Activated T-helper 1 cell treated with anti-CD3 and anti-CD28 coated beads, Interleukin-12 subunit alpha, Interleukin-12 subunit beta, Interleukin-2, Interleukin-4 antibody, amounts not matched to agents 30 ng/mL and 10 ng/mL and 1 ng/mL, durations not matched to agents 14 hours and 24 hours and 36 hours (primary cell): ENCODE measurements at places on chromosomes 3 and 15. TPM values are rescaled to one million over a fixed set of nuclear protein-coding genes. Genes with fewer than 3 reads are reported as not detected.

Gene LINGO1
- total RNA-seq = not detected in 2 replicates

Gene NANOGP8
- not detected in 2 replicates for total RNA-seq

Gene IGSF10
- total RNA-seq = not detected in 2 replicates

Gene TBC1D5
- total RNA-seq = 31.4 and 33.8 TPM in 2 replicates

Gene CPNE4
- 0.10 TPM in 1 of 2 replicates, not detected in the other for total RNA-seq

Gene ACY1
- total RNA-seq = 58.0 and 58.5 TPM in 2 replicates

DNA sequence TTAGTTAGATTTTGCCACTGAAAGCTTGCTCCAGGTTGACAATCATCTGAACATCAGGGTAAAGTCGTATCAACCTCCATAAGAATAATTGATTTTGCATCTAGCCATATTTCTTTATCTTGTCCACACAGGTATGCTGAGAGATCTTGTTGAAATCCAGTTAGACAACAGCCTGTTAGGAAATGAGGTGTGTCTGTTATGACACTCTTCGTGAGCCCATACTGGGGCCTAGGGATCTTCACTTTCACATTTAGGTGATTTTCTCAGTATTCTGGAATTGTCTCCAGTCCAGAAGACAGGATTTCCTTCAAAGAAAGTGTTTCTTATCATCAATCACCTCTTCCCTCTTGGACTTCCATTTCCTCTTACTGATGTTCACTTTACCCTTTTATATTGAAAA is 18.1 kb downstream of the DNAJB11 start:
- no peak for DNase-seq

GRCh38 chr3:77933926-77934325 is 894.0 kb downstream of the ROBO2 start:
- DNase-seq = no peak

GRCh38 chr15:27089676-27090075 is 118.7 kb downstream of the GABRG3 start:
- no peak for DNase-seq

- DNase-seq = no peak
Observed at GRCh38 chr15:76003364-76003763, 8.9 kb downstream of the NRG4 start.

GRCh38 chr3:154942827-154943226 is 137.3 kb upstream of the MME start:
- no peak for DNase-seq

DNA sequence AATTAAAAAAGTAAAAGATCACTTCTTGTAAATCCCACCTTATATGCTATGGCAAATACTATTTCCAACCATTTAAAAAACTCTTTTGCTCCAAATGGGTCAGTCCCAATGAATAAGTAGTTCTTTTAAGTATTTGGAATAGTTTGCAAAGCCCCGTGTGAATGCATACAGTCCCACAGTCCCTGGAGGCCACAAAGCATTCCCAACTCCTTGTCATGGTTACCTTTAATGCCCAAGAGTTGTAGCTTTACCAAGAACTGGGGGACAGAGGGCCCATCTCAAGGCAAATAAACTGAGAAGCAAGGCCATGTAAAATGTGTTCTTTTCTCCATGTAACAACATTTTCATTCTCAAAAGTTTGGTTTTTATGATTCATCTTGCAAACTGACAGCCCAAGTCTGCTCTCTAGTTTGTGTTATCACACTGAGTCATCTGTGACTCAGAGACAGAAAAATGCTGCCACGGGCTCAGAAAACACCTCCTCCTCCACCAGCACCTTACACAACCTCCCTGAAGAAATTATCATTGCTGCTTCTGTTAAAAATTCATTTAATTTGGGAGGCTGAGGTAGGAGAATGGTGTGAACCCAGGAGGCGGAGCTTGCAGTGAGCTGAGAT is 336.2 kb downstream of the ERC2 start:
- no peak for DNase-seq

GRCh38 chr3:31572236-31573004 is 39.7 kb downstream of the STT3B start:
- no peak for DNase-seq

DNA sequence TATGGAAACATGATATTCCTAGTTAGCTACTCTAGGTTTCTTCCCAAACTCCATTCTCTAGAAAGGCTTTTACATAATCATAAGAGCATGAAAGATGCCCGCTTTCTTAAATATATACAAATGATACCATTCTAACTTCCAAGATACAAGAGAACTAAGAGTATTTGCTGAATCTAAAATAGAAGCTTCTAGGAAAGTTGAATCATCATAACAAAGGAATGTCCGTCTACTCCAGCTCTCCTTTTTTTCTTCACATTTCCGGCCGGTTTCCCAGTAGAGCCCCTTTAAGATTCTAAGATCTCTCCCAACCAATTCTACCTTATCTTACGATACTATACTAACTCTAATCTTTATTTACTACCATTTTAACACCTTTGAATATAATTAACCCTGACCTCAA is 60.1 kb downstream of the RAD18 start:
- no peak for DNase-seq

DNA sequence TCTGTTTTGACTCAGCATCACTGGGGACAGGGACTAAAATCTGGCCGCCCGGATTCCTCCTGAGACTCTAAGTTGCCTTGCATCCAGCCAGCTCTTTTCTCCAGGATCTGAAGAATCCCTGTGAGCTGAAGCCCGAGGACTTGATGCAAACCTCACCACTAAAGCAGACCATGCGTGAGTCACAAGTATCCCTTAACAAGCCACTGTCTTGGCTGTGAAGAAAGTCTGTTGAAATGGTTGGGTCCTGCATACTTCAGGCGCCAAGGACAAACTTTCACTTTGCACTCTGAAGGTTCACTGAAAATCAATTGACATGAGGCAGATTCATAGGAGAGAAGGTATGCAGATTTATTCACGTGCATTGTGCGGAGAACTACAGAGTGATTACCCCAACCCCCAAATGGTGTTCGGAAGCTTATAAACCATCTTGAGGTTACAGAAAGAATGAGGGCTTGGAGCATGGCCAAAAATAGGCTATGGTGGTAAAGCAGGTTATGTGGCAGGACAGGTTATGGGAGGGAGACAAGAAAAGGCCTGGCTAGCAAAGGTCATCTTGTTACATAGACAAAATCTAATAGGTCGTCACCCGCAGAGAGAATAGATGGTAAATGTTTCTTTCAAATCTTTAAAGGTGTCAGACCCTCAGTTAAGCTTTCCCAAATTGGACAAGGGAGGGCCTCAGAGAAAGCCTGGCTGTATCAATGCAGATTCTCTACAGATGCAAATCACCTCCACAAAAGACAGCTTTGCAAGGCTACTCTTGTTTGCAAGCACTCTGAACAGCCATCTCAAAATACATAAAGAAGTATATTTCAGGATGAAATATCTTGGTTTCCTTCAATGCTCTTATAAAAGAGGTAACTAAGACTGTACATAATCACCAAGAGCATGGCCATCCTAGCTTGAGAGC is 126.3 kb upstream of the PLAAT1 start:
- no peak for DNase-seq

DNA sequence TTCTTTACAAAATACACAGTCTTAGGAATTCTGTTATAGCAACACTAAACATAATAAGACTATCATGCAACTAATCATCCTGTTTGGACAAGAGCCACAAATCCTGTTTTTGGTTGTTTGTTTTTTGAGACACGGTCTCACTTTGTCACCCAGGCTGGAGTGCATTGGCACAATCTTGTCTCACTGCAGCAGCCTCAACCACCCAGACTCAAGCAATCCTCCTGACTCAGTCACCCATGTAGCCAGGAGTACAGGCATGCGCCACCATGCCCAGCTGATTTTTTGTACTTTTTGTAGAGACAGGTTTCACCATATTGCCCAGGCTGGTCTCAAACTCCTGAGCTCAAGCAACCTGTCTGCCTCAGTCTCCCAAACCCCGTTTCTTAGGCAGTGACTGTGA is 28.3 kb downstream of the NEDD4 start:
- DNase-seq = no peak

GRCh38 chr15:83318861-83319415 is 34.5 kb upstream of the BNC1 start:
- no peak for DNase-seq

GRCh38 chr3:194301730-194302129 is 49.4 kb downstream of the CPN2 start:
- DNase-seq = no peak

- DNase-seq = no peak
Observed at GRCh38 chr3:143810166-143810952, 37.9 kb downstream of the SLC9A9 start.

DNA sequence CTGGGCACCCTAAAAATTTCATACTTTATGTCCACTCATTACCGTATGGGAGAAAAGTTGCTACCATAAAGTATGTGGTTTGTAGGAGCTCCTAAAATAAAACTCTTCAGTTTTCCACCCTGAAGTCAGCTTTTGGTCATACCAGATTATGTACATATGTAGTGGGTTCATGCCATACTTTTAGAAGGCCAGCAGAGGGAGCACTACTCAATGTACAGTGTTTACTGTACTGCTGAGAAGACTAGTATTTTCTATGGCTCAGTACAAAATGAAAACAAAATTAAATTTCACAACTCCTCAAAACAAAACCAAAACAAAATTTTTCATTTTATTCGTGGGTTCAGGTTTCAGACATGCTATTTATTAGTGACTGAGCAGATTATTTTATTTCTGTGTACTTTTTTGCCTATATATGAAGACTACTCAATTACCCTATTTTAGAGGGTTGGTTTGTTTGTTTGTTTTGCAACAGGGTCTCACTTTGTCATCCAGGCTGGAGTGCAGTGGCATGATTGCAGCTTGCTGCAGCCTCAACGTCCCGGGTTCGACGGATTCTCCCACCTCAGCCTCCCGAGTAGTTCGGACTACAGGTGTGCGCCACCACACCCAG is 24.3 kb downstream of the NXPE3 start:
- peak; percentile 48 for DNase-seq

- DNase-seq = peak; percentile 3
Observed at GRCh38 chr3:138513090-138513843, 78.9 kb downstream of the ESYT3 start.

DNA sequence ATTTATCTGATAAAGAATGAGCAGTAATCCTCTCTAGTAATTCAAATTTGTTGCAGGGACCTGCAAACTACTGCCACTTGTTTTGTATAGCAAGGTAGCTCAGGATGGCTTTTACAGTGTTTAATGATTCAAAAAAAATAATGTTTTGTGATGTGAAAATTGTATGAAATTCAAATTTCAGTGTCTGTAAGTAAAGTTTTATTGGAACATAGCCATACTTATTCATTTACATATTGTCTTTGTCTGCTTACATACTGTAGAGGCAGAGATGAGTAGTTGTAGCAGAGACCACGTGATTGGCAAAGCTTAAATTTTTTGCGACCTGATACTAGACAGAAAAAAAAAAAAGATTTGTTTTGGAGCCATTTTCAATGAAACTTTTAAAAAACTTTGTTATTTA is 6.5 kb upstream of the UTS2B start:
- no peak for DNase-seq

- DNase-seq = no peak
Observed at GRCh38 chr15:62348623-62349022, 183.5 kb upstream of the C2CD4B start.

GRCh38 chr3:28042707-28043106 is 198.7 kb upstream of the CMC1 start:
- DNase-seq = no peak

DNA sequence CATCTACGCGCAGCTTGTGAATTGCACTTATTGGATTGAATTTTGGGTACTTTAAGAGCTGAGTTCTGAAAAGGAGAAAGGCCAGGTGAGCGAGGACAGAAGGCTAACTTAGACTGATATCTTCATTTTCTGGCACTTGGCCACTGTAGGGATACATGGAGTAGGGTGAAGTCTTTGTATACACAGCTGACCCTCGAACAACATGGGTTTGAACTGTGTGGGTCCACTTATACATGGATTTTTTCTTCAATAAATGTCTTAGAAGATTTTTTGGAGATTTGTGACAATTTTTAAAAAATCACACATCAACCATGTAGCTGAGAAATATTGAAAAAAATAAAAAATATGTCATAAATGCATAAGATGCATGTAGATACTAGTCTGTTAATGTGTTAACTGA is 18.3 kb downstream of the PTPRG start:
- DNase-seq = no peak

- no peak for DNase-seq
Observed at GRCh38 chr3:134038071-134038491, 8.4 kb upstream of the SLCO2A1 start.
